ENCODE measurements at places on chromosomes 6 and 20. TPM values are rescaled to one million over a fixed set of nuclear protein-coding genes. Genes with fewer than 3 reads are reported as not detected.

DNA sequence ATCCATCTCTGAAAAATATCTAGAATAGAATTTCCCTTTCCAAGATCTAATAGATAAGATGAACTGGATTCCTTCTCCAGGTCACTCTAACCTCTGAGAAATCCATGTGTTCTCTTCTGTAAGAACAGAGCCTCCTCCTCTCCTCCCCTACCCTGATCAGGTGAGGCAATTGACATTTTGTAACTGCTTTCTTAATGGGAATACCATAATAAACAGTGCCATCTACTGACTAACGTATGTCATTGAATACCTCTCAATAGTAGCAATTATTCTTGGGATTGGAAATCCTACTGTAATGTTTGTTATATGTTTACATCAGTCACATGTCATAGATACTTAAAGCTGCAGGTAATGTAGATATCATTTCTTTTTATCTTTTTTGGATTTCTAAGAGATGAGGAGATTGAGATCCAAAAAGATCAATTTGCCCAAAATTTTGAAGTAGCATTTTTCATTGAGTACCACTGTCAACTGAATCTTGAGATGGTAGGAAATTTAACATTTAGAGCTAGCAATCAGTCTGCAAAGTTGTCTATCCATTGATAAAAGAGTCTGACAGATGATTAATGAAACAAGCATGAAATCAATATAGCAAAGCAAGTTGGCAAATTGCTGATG, 365.8 kb upstream of the HSF2 start:
- peaks cover 4% of the 10 kb centered on the region for H3K36me3 ChIP-seq
- H3K27me3 ChIP-seq, result no peaks in the 10 kb centered on the region
- DNase-seq, result no peak
- H3K4me1 ChIP-seq, result peaks cover 26% of the 10 kb centered on the region
- peak overlapping the region; percentile 87 for H3K27ac ChIP-seq
- H3K4me3 ChIP-seq, result no peak overlapping the region

- no peak for DNase-seq
- peaks cover 13% of the 10 kb centered on the region for H3K36me3 ChIP-seq
- peak overlapping the region; percentile 96 for H3K4me3 ChIP-seq
- H3K4me1 ChIP-seq, result peaks cover 44% of the 10 kb centered on the region
- H3K27ac ChIP-seq, result peak overlapping the region; percentile 78
Observed at GRCh38 chr6:161273274-161273751, 548 bp downstream of the AGPAT4 start.

DNA sequence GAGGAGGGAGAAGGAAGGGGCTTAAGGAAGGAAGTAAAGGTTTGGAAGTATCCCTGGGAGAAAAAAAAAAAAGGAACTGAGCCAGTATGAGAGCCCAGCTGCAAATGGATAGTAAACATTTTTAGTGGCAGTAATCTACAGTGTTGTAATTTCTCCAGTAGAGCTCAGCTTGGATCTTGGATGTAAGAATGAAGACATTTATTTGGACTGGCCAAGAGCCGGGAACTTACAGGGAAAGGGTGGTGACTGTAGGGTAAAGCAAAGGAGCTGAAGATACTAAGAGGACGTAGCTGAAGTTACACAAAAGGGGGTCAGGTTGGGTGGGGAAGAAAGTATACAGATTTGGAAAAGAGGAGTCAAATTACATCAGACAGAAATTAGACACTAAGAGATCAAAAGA, 13.5 kb downstream of the EEF1E1 start:
- no peaks in the 10 kb centered on the region for H3K27me3 ChIP-seq
- no peak overlapping the region for H3K4me3 ChIP-seq
- H3K27ac ChIP-seq, result no peak overlapping the region
- H3K4me1 ChIP-seq, result peaks cover 12% of the 10 kb centered on the region
- DNase-seq, result no peak

DNA sequence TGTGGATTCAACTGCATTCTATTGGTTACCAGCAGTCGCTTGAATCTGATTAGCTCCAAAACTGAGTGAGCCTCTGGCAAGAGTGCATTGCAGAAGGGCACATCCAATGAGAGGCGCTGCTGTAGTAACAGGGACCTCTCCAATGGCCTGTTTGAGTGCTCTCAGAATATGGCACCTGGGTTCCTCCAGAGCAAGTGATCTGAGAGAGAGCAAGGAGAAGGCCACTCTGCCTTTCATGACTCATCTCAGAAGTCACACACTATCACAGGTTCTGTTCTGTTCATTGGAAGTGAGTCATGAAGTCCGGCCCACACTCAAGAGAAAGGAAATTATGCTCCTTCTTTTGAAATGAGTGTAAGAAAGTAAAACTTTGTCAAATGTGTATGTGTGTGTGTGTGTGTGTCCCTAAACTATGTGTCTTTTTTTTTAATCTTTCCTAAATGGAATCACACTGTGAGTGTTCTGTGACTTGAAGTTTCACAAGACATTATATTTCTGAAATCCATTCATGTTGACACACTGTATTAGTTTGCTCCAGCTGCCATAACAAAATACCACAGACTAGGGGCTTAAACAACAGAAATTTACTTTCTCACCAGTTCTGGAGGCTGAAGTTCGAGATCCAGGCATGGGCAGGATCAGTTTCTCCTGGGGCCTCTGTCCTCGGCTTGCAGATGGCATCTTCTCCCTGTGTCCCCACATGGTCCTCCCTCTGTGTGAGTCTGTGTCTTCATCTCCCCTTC, 138.3 kb upstream of the CDYL start:
- no peaks in the 10 kb centered on the region for H3K27me3 ChIP-seq
- H3K36me3 ChIP-seq, result peaks cover 3% of the 10 kb centered on the region
- DNase-seq, result no peak
- H3K27ac ChIP-seq, result no peak overlapping the region
- no peak overlapping the region for H3K4me3 ChIP-seq
- peaks cover 14% of the 10 kb centered on the region for H3K4me1 ChIP-seq

The OR2J3 gene
- total RNA-seq, result 0.30 TPM
